ENCODE measurements at places on chromosomes 11 and 22. TPM values are rescaled to one million over a fixed set of nuclear protein-coding genes. Genes with fewer than 3 reads are reported as not detected.

Gene MYBPC3
- not detected for total RNA-seq

Gene C11orf42
- not detected for total RNA-seq

Gene KRTAP5-7
- total RNA-seq, result not detected

Gene OR51B2
- not detected for total RNA-seq

GRCh38 chr22:19586922-19587684 is 62.9 kb upstream of the CLDN5 start:
- no peak for DNase-seq

GRCh38 chr22:50177537-50178470 is 7.3 kb downstream of the PANX2 start:
- no peak for DNase-seq

DNA sequence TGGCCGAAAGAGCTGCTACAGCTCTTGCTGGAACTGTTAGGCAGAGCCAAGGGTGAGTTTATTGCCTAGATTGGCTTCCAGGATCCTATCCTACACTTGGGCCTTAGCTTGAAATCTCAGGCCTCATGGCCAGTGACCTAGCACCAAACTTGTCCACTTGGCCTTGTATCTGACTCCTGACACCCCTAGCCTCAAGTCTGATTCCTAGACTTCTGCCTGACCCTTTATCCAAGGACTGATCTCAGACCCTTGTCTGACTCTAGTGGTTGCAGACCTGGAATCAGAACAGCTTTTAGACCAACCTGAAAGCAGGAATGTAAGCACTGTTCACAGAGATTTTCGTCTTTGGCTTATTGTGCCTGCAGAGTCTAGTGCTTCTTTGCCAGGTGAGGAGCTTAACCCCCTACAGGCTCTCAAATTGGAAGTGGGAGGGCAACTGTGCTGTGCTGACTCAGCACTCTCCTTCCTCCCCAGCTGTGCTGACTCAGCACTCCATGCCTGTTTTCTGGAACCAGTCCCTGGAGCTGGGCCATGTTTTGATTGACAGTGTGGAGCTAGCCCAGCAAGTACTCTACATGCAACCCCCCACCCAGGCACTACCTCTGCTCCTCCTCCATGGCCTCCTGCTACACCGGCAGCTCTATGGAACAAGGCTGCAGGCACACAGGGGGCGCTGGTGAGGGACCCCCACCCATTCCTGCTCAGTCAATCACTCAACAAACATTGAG is 35.1 kb downstream of the RRP8 start:
- no peak for DNase-seq

DNA sequence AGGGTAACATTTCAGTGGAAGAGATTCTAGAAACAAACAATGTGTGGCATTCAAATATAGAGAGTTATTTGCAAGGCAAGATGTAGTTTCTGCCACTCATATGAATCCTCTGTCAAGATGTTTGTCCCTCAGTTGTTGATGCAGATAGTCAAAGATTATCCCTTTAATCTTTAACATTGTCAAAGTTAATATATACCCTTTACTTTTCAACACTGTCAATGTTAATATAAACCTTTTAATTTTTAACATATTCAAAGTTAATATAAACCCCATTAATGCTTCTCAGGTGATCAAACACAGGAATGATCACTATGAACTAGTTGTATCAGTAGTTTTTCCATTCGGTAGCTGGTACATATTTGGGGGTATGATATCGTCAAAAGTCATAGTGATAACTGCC is 51.9 kb upstream of the PICALM start:
- no peak for DNase-seq

- DNase-seq, result no peak
These were observed 127.6 kb downstream of the CNTN5 start for GRCh38 chr11:99148352-99148751.

DNA sequence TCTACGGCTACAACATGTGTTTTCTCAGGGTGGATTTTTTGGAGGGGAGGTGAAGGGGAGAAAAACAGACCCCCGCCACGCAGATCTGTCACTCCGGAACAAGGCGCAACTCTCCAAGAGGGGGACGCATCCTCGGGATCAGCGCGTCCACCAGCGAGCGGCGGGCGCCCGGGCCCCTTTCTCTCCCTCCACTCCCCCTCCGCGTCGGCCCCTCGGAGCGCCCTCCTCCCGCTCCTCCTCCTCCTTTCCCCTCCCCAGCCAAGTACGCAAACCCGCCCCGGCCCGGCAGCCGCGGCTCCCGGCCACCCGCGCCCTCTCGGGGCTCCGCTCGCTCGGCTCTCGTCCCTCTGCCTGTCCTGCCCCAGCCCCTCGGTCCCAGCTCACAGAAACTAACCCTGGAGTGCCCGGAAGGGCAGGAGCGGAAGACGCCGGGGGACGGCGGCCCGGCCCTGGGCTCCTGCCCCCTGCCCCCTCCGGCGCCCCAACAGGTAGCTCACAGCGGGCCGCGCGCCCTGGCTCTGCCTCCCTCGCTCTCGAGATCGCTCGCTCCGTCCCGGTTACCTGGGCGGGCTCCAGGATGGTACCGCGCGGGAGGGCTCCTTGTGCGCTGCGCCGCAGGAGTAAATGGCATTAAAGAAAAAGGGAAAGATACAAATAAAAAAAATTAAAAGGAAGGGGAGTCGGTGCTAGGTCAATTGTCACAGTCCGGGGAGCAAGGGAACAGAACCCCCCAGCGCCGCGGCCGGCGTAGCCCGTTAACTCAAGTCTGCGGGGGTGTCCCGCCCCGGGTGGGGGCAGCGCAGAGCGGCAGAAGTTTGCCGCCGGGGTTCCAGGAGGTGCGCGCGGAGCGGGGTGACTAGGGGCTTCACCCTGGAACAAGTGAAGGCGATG is 131.4 kb upstream of the C11orf58 start:
- DNase-seq, result no peak

GRCh38 chr11:20261526-20261925 is 101.3 kb upstream of the DBX1 start:
- DNase-seq, result no peak

DNA sequence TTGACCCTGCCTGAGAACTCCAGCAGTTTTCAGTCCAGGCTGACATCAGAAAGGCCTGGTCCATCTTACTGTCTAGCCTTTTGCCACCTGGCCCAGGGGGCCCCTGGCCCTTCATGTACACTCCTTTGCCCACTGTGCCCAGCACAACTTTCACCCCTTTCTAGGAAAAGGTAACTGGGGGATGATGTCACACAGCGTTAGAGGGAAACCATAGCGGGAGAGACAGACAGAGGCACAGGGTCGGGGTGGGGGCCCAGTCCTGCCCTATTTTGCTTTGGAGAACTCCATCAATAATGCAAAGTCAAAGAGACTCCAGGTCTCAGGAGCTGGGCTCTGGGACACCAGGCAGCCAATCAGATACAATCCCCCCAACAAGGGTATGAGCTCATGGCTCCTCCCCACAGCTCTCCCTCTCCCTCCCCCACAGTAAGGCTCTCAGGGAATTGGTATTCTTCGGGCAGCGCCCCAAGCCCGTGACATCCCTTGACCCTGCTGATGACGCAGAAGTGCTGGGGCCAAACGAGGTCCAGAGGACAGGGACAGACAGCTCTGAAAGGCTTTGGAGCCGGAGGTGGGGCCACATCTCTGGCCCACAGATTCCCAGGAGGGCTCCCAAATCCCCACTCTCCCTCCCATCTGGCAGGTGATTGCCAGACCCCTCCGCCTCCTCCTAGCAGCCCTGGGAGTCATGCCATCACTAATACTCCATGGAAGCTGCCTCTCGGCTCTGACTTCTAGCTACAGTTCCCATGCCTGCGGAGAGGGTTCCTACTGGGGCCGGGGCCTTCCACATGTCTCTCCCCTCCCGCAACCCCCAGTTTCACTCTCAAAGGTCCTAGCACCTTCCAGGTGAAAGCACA is 5.9 kb downstream of the USP2 start:
- peak; percentile 58 for DNase-seq

DNA sequence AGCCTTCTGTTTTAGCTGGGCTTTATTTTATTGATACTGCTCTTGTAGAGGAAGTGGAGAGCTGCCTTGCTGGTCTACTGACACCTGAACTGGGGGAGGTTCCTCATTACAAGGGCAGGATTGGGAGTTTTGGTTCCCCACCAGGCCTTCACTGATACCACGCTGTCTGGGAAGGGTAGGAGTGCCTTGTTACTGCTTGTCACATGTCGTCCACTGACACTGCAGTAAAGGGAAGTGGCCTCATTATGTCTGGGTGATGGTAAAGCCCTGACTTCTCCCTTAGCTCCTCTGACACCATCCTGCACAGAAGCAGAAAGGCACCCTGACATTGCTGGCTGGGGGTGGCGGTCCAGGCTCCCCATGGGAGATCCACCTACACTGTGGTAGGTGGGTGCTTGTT is 38.7 kb upstream of the ELF5 start:
- DNase-seq, result no peak

- no peak for DNase-seq
These were observed 56.3 kb upstream of the PDE3B start for GRCh38 chr11:14587258-14587657.

DNA sequence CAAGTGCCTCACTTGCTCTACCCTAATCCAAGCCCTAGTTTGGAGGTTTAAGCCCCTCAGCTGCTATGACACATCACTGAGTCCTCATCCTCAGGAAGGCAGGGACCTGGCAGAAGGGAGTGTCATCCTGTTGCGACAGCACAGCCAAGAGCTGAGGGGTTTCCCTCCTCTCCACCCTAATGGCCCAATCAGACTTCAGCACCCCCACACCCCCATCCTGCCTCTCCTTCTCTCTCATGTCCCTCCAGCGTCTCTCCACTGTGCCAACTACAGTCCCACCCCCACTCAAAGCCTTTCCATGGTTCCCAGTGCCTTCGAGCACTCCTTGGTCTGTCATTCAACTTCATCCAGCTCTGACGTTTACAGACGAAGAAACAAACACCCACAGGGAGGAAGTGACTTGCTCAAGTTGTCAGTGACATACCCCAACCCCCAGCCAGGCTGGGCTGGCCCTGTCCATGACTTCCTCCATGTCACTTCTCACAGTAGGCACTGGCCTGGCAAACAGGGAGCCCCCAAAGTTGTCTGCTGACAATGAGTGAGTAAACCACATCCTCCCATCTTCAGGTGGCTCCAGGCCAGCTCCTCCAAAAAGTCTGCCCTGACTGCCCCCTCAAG is 15.6 kb downstream of the ARAP1 start:
- no peak for DNase-seq

GRCh38 chr11:114167355-114167754 is 107.8 kb downstream of the ZBTB16 start:
- DNase-seq, result no peak

- no peak for DNase-seq
These were observed 564.3 kb downstream of the MN1 start for GRCh38 chr22:27237080-27237741.

DNA sequence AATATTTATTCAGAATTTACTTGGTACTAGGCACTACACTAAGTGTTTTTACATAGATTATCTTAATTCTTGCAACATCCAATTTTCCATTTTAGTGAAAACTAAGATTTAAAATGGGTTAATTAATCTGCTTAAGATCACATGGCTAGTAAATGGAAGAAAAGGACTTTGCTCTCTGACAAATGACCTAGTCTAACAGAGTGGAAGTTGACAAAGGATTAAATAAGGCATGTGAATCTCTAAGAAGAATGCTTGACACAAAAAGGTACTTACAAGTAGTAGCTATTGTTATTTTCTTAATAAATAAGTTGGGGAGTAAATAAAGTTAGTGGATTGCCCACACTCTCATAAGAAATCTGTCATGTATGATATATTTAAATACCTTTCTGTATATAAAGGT is 584.8 kb downstream of the DLG2 start:
- no peak for DNase-seq

DNA sequence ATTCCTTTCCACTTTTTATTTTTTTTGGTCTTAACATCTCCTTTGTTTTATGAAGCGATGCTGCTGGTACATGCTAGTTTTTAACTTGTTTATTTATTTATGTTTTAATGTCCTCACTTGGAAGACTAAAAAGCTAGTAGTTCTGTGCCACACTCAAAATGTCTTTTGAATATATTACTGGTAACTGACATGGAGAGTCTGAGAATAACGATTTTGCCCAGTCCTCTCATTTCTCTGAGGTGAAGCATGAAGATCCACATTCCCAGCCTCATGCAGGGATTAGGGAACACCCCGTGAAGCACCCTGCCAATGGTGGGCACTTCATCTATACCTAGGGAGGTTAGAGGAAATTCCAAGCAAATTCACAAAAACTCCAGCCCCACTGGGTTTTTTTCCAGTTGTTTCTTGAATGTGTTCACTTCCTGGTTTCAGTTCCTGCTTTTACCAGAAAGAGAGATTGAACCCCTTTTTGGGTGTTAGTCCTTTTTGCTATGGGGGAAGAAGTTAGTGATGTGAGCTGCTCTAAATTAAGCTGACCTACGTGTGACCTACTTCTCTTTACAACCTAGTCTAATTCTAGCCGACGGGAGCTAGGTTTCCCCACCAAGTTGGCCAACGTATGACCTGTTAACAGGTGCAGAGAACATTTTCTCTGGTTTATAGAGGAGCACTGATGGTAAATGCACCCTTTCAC is 106.1 kb downstream of the SLC1A2 start:
- no peak for DNase-seq
